ENCODE measurements at places on chromosomes 3 and 15.

- DNase-seq: no peak
Measured at GRCh38 chr3:134337511-134338200, 36.6 kb downstream of the AMOTL2 start.

DNA sequence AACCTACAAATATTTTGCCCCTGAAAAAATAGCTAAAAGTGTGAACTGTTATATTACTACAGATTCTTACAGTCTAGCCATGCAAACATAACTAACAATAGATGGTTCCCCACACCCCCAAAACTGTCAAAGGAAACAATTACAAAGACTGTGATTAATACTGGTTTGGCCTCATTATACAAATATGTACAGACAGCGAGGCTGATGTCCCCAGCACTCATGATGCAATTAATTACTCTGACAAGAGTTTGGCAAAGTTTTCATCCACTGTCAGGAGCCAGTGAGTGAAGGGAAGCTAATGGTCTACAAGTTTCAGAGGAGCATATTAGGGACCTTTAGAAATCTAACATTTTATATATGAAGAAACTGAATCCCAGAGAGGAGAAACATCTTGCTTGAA is 61.0 kb downstream of the HMG20A start:
- DNase-seq: peak; percentile 60

- no peak for DNase-seq
Measured at GRCh38 chr3:106797461-106797860, 579.8 kb upstream of the CCDC54 start.

GRCh38 chr15:88719654-88720053 is 80.8 kb downstream of the ISG20 start:
- no peak for DNase-seq

- DNase-seq: peak; percentile 51
Measured at GRCh38 chr15:71443538-71443937, 328.3 kb downstream of the THSD4 start.

DNA sequence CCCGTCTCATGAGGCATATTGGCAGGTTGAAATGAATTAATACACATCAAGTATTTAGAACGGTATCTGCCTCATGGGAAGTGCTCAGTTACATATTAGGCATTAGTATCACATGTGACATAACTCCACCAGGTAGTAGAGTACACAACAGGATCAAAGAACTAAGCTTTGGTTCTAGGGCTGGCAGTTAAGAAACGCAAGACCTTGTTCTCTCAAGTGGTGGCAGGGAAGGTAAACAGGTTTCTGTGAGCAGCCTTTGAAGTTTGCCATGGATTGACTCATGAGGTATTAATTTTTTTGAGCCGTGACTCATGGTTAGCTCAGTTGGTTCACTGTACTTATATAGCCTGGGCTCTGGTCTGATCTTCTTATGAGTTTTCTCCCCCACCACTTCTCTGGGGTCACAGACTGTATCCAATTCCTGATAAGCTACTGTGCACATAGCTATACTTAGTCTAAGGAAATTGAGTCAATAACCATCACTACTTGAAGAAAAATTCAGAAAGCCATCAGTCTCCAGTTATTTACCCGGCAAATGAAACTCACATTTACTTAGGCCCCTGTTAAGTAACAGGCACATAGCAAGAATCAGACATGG is 155.6 kb upstream of the STT3B start:
- DNase-seq: peak; percentile 91

DNA sequence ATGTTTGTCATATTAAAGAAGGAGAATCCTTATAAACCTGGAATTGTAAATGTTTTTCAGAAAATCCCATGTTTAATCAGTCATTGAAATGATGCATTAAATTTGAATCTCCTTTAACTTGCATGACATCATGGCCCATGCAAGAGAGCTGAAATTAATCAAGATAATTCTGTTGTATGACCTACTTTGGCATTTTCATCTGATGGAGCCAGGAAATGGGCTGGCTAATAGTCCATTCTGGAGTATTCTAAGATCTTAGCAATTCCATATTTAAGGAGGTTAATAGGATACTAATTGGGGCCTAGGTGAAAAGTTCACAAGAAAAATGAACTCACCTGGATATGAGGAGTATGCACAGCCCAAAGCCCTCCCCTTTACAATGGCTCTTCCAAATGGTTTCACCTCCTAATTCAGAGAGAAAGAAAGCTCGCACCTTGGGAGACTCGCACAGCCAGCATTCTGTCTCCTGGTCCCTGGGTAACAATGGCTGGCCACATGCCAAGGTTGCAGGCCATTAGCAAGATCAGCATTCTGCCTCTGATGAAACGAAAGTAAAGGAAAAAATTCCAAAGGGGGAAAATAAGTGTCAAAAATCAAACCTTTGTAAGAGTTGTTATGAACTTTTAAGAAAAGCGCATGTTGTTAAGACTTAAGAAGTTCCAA is 786.4 kb downstream of the MCTP2 start:
- no peak for DNase-seq

GRCh38 chr3:114848643-114849350 is 298.3 kb downstream of the ZBTB20 start:
- no peak for DNase-seq

DNA sequence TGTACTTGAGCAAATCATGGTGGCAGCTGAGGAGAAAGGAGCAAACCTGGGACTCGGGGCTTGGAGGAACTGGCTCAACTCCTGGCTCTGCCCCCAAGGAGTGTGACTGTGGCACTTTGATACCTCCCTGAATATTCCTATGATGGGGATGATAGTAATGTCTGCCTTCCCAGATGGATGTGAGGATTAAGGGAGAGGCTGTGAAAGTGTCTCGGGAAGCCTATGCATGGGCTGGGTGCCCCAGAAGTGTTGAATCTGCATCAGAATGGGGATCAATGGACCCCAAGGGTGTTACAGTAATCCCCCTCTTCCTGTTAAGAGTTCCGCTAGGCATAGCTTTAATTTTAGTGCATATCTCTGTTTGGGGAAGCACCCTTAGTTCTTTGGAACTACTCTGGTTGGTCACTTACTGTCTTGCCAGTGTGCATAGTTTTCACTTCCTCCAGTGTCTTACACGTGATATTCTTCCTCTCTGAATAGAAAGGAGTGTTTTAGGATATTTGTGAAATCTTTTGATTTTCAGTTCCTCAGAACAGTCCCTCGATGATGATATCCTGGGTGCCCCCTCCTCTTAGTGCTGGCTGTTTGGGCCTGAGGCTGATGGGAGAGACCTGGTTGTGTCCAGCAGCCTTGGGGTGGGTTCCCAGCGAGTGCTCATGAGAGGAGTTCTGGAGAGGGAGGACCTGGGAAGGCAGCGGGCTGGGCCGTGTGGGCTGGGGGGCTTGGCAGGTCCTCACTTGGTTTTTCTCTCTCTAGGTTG is 97.5 kb downstream of the CHDH start:
- DNase-seq: no peak

DNA sequence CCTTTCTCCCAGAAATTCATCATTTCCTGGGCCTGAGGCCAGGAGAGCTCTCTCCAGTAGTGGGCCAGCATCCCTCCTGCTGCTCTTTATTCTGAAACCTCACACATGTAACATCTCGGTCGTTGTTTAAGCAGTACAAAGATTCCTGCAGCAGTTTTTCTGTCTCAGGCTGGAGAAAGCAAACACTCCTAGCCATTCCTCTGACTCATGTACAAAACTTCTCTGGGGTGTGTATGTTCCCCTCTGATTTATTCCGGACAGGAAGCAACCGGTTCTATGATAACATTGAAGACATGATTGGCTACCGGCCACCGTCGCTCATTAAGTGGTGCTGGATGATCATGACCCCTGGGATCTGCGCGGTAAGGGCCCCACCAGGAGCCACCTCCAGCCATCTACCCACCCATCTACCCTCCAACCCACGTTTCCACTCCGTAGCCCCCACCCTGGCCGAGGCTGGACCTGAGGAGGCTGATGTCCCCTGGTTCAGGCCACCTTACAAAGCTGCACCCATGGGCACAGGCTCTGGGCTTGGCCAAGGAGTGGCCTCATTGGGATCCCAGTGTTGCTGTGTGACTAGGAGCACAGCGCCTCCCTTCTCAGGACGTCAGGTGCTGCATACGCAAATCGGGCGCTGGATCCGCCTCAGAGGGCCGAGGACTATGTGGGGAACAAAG is 58.6 kb upstream of the SLC6A1 start:
- DNase-seq: peak; percentile 47

DNA sequence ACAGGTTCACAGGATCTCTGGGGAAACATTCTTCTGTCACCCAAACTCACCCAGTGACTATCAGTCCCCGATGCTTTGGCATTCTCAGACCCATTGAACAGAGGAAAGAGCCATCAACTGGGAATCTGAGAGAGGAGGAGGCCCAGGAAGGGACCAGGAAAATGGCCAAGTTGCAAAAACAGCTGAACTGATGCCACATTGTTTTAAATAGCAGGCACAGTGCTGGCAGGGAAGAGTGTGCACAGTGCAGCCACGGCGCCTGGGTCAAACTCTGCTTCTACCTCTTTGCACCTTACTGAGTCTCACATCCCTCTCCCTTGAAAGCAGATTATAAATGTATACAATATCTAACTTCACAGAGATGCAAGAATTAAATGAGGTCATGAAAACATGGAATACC is 66.4 kb downstream of the SRGAP3 start:
- no peak for DNase-seq

GRCh38 chr15:97953748-97954147 is 6.8 kb upstream of the ARRDC4 start:
- DNase-seq: no peak

DNA sequence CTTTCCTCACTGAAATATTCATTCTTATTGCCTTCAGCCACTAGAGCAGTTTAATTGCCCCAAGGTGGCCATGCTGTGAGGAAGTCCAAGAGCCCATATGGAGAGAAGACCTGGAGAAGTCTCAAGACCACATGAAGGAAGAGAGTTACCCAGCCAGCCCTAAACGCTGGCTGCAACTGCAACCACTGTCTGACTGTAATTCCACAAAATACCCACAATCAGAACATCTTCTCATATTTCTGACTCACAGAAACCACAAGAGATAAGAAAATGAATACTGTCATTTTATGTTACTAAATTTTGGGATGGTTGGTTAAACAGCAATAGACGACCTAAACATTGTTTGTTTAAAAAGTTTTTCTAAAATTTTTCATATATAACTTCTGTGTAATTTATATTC is 14.7 kb upstream of the SST start:
- DNase-seq: peak; percentile 77

GRCh38 chr3:197041875-197042488 is 12.4 kb upstream of the MELTF start:
- no peak for DNase-seq

- DNase-seq: no peak
Measured at GRCh38 chr3:159991591-159991990, 3.0 kb downstream of the IL12A start.

DNA sequence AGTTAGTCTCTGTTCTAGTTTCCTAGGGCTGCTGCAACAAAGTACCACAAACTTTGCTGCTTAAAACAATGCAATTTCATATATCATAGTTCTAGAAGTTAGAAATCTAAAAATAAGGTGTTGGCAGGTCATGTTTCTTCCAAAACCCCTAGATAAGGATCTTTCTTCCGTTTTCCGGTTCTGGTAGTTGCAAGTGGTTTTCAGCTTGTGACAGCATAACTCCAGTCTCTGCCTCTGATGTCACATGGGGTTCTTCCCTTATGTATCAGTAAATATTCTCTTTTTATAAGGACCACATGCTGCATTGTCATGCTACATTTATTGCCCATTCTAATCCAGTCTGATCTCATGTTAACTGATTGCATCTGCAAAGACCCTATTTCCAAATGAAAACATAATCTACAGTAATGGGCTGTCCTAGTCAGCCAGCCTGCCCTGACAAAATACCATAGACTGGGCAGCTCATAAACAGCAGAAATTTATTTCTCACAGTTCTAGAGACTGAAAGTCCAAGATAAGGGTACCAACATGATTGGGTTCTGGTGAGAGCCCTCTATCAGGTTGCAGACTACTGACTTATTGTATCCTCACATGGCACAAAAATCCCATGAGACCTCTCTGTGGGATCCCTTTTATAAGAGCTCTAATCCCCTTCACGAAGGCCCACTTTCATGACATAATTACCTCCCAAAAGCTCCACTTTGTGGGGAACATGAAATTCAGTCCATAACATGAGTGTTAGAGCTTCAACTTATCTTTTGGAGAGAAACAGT is 642.0 kb upstream of the NAALADL2 start:
- DNase-seq: no peak

Data from iris pigment epithelial cell (primary cell).